ENCODE measurements at places on chromosomes 13 and 19.
A peak's percentile ranks its signal among the peaks of the same experiment; 100 is the strongest.

DNA sequence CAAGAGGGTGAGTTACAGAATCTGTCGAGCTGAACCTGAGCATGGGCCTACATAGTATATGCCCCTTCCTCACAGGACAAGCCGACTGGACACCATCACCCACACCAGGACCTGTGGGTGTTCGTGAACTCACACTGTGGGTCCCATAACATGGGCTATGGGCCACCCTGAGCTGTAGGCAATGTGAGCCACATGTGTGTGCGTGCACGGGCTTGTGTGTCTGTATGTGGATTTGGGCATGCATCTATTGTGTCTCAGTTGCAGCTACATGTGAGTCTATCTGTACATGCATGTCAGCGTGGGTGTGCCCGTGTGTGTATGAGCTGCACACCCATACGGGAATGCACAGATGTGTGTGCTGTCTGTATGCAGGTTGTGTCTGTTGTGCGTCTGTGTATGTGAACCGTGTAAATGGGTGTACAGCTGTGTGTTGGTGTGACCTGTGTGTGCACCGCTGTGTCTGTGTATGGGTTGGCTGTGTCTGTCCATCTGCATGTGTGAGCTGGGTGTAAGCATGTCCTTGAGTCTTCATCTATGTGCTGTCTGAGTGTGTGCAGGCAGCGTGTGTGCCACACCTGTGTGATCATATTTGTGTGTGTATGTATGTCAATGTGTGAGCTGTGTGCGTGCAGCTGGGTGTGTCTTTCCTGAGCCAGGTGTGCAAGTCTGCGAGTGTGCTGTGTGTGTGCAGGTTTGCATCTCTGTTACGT, 1.7 kb downstream of the NOTCH3 start:
- no peak for DNase-seq

DNA sequence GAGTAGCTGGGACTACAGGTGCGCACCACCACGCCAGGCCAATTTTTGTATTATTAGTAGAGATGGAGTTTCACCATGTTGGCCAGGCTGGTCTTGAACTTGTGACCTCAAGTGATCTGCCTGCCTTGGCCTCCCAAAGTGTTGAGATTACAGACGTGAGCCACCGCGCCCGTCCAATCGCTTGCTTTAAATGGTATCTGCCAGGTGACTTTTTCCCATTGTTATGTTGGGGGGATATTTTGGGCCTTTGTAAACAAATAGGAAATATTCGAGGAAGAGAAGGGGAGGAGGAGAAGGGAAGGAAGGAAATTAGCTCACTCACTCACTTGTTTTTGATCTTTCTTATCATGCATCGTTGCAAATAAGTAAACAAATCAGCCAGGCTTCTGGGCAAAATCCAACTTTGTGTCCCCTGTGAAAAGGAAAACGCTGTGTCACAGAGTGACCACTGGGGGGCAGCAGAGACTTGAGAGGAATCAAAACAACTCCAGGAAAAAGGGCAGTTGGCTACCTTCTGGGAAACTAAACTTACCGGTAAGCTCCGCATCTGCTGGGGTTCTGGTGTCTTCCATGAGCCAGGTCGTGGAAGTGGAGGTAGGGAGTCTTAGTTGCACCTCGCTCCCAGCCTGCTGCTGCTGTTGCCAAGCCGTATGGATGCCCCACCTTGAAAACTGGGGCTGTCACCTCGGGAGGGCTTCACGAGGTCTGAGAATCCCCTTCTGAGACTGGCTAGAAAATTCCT, 9.3 kb upstream of the RANBP3 start:
- DNase-seq = peak; percentile 82

DNA sequence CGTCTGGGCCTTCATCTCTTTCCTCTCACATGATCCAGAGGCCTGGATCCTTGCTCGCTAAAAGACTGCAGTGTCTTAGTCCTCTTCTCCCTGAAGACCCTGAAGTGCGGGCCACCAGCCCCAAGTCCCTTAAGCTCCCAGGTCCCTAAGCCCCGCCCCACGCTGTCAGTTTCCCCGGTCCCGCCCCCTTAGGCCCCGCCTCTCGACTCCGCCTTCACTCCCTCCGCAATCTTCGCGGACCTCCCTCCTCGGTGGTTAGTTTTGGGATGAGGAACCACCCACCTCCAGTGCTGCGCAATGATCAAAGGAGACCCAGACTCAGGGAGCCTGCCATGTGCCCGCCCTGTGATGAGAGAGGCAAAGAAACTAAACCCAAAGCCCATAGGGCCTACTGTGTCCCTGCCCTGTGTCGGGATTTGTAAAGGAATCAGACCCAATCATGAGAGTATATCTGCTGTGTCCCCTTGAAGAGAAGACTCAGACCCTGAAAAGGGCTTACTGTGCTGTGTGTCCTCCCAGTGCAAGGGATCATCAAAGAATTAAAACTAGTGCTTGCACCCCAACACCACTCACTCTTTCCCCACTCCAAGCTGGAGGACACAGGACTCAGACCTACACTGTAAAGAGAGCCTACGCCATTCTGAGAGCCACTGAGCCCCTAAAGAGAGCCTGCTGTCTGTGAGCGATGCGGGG, 3.0 kb upstream of the COX6B1 start:
- peak; percentile 82 for DNase-seq

GRCh38 chr13:75135325-75135825, 346.6 kb downstream of the TBC1D4 start:
- DNase-seq = no peak

DNA sequence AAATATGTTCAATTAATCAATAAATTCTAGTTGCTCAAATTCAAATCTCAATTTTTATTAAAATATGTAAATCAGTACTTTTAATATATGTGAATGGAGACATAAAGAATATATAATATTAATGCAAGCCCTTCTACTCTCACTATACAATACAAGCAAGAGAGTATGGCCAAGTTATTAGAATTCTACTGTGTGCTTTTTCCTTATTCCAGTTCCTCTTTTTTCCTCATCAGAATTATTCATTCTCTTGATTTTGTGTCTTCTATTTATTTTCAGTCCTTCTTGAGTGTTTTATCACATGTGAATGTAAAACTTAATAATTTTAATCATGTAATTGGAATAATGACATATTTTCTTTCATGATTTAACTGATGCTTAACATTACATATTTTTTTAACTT, 276.8 kb downstream of the PCDH20 start:
- peak; percentile 2 for DNase-seq

GRCh38 chr13:24734950-24735349, 29.0 kb upstream of the RNF17 start:
- no peak for DNase-seq

DNA sequence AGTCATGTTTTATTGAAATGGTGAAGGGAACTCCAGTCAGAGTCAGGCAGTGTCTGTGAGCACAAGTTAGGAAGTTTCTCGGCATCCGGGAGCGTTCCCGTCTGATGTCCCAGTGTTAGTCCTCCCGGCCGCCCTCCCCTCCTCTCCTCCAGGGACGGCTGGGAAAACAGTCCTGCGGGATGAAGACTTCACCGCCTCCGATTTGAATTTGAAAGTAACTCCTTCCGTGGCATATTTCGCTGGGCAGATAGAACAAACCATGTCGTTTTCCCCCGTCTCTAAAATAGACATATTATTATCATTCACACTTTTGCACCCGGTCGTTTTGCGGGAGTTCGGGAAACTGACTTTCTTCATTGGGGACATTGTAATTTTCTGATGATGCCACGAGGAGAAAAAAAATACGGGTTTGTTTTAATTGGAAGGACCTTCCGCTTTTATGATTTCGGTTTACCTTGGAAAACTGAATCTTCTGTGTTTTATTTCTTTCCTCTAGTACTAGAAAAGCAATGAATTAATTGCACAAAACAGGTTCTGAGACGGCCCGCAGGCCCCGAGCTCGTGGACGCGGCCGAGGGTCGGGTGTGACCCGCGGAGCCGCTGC, 76.6 kb downstream of the ZIC5 start:
- DNase-seq = no peak

GRCh38 chr19:31144075-31144870, 205.0 kb downstream of the TSHZ3 start:
- DNase-seq = no peak

- no peak for DNase-seq
Observed at GRCh38 chr13:94335761-94336526, 143.5 kb downstream of the DCT start.

GRCh38 chr13:59893266-59893665, 270.5 kb downstream of the DIAPH3 start:
- DNase-seq = no peak

DNA sequence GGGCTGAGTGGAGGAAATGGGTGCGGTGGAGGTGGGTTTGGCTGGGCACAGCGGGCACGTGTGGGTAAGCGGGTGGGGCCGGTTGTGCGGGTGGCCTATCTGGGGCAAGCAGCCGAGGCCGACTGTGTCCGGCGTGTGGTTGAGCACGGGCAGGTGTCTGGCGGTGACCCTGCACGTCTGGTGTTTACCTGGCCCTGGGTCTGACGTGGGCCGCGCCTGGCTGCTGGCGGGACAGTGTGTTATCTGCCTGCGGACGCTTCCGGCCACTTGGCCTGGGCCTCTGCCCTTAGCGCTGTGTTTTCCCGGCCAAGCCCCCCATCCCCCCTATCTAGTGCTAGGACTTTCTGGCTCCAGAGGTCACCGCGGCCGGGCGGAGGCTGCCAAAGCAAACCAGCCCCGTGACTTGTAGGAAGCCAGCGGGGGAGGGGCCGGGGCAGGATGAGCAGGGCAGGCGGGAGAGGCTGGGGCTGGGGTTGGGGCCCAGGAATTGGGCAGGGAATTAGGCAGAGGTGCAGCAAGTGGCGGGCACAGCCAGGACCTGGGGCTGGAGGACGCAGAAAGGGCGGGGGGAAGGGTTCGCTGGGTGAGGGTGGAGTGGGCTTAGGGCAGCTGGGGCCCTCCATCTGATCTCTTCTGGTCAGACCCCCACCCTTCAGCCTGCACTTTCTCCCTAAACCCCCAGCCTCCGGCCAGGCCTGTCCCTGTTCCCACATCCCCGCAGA, 534 bp upstream of the HPN start:
- no peak for DNase-seq

DNA sequence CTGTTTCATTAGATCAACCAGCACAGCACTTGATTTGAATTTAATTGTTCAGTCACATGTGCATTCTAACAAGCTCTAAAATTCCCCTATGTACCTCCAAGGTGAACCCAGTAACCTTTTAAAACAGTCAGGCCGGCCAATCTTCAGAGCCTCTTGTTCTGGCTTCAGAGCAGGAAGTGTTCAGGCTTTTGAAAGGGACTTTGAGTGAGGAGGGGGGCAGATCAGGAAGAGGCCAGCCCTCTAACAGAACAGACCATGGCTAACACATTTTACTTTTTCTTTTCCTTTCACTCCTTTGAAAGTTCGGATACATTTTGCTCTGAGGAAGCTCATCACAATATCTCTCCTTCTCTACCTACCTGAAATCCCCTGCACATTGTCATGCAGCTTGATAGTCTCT, 390.3 kb downstream of the TBC1D4 start:
- no peak for DNase-seq

- no peak for DNase-seq
Observed at GRCh38 chr13:71605744-71606143, 261.3 kb downstream of the DACH1 start.

DNA sequence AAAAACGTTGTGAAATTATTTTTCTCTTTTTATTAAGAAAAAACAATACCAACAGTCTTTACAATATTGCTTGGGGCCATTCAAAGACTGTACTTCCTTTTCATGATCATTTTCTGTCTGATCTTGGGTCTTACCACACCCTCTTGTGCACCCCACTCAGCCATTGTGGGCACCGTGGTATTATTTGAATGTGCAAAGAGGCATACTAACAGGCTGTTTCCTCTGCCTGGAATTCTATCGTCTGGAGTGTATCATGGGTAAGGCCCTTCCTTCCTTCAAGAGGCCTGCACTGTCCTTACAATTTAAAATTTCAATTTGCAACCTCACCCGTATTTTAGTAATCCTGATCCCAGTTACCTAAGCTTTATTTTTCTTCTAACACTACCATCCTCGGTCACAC, 76.5 kb downstream of the FGF14 start:
- DNase-seq = no peak

DNA sequence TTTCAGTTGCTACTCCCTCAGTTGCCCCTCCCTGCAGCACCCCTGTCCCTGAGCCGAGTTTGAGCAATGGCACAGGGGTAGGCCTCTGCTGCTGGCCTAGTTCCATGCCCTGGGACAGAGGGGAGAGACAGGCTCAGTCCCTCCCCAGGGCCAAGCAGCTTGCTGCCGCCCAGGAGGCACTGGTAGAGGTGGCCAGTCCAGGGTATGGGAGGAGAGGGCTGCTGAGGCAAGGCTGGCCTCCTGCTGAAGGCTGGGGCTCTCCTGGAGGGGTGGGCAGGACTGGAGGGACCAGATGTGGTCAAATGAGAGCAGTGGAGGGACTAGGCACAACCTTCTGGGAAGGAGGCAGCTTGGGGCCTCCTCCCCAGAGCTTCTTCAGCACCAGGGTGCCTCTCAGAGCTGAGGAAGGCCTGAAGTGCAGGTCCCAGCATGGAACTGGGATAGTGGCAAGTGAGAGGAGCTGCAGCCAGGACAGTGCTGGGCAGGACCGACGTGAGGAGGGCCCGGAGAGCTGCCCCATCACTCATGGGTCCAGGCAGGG, 29.8 kb upstream of the VSTM2B start:
- no peak for DNase-seq

DNA sequence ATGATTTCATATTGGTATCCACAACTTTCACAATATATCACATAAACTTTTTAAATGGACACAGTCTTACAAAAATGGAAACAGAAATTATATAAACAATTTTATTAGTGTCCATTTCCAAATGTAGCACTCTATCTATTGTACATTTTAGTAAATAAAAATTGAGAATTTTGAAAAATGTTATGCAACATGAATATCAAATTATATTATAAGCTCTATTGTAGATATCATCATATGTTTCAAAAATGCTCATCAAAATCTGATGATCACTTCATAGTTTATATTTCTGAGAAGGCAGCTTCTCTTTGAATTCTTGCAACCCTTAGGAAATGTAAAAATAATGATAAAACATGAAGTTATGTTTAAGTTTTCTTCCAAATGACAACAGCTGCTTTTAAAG, 1928.6 kb downstream of the PCDH9 start:
- no peak for DNase-seq

DNA sequence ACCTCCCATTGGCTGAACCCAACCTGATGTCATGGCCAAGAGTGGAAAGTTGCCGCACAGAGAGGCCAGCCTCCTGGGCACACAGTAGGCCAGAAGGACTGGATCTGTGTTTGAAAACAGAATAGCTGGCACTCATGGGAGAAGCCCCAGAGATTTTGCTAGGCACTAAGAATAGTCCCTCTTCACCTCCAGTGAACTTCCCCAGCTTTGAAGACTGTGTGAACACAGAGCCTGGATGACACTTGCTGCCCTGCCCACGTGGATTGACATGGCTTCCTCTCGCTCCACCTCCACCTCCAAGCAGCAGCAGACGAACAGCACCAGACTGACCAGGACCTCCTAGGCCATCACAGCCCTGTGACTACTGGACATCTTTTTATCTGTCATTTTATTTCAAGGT, 37.9 kb upstream of the KL start:
- DNase-seq = no peak

DNA sequence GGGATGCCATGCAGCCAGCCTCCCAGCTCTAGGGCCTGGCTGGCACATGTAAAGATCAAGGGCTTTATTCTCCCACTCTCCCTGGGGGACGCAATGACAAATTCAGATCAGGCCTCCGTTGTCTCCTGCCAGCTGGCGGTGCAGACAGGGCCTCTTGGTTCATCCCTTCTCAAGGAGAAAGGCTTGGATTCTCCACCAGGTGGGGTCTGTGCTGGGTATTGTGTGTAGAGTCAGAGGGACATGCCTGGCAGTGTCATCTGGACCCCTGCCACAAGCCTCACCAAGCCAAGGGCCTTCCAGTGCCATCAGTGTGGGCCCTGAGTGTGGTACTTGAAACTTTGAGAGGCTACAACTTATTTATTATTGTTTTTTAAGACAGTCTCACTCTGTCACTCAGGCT, 8.4 kb upstream of the PTPRS start:
- no peak for DNase-seq

Measured in KBM-7 (cell line).